ENCODE measurements at places on chromosomes 6 and 20.

DNA sequence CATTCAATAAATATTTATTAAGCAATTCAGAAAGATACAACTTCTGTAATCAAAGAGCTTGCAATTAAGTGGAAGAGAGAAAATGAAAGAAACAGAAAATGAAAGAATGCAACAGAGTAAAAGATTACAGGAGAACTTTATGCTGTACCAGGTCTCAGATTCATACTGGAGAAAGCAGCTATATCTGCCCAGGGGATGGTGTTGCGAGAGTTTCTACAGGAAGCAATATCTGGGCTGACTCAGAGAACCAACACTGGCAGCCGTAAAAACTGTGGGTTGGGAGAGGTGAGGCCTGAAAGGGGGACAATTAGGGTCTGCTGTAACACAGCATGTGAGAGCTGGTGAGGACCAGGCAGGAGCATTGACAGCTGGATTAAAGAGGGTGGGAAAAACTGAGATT, 256.7 kb upstream of the TCF21 start:
- no peak for DNase-seq

GRCh38 chr20:50478162-50478990, 31.8 kb upstream of the PTPN1 start:
- peak; percentile 61 for DNase-seq

GRCh38 chr6:16162003-16162402, 33.1 kb downstream of the MYLIP start:
- DNase-seq, result no peak

- no peak for DNase-seq
These were observed 45.0 kb upstream of the TRIM26 start for GRCh38 chr6:30258204-30258603.

DNA sequence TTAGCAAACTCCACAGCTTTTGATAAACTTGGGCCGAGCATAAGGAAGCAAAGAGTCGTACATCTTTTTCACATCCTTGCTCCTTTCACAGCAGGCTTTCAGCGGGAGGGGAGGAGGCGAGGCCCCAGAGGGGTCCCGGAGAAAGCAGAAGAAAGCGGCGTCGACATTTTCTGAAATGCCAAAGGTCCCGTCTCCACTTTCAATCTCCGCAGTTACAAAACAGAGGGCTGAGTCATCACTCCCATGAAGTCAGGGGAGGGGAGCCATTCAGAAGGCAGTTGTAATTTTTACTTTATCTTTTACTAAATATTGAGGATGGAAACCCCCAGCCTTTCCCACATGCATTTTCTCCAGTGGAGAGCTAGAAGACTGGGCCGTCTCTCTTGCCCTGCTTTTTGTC, 174.2 kb upstream of the THBS2 start:
- DNase-seq, result no peak

- DNase-seq, result no peak
These were observed 282.1 kb upstream of the PRDM1 start for GRCh38 chr6:105804000-105804399.

DNA sequence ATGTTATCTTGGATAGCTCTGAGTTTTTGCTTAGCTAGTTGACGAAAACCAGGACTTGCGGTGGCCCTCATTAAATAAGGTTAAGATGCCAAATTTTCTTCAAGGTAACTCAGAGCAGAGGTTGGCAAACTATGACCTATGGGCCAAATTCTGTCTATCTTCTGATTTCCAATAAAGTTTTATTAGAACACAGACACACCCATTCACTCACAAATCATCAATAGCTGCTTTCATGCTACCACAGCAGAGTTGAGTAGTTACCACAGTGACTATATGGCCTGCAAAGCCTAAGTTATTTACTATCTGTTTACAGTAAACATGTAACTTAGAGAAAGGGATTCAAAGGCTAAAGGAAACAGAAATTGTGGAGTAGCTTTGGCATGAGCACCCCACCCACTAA, 23.6 kb downstream of the DCDC2 start:
- no peak for DNase-seq

- no peak for DNase-seq
These were observed 37.7 kb downstream of the MAP3K4 start for GRCh38 chr6:161029195-161029809.

DNA sequence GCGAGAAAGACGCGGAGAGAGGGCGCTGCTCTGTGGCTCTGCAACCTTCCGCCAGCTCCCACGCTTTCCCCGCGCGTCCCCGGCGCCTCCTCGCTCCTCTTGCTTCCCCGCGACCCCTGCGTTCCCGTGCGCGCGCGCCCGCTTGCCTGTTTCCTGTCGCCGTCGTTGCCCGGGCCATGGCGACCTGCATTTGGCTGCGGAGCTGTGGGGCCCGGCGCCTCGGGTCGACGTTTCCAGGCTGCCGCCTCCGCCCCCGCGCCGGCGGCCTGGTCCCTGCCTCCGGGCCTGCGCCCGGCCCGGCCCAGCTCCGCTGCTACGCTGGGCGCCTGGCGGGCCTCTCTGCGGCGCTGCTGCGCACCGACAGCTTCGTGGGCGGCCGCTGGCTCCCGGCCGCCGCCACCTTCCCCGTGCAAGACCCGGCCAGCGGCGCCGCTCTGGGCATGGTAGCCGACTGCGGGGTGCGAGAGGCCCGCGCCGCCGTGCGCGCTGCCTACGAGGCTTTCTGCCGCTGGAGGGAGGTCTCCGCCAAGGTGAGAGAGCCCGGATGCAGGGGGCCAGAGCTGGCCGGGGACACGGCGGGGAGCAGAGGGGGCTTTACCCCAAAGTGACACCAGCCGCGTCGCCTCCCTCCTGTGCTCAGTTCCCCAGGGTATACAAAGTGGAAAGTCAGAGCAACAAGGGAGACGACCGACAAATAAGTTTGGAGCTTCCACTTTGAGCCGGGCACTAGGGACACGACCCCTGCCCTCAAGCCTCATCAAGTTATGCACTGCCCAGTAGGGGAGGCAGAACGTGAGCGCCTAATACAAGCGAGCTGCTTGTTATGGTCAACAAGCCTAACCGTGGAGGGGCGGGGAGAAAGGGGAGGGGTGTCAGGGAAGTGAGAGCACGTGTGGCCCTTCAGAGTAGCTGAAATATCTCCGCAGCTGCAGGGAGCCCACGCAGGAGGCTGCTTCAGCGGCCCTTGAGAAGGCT, at the start of gene ALDH5A1:
Gene ALDH5A1, plus strand, starts transcription at position 149 of the 975 bp plus-strand sequence. Its CDS starts 28 bp downstream, at position 177.
- DNase-seq, result peak; percentile 57

DNA sequence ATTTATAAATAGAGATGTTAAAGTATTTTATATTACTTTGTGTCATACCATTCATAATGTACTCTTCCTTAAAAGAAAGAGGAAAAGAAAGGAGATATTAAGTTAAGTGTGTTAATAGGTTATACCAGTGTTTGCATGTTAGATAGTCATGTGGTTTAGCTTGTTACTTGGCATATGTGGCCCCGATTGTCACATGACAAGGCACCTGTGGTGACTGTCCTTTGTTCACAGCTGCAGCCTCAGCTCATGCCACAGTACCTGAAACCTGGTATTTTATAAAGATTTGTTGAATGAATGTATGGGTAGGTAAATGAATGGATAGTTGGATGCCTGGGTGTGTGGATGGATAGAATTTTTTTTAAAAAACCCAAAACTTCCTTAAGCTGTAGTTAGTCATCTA, 306.1 kb upstream of the FLRT3 start:
- DNase-seq, result no peak

DNA sequence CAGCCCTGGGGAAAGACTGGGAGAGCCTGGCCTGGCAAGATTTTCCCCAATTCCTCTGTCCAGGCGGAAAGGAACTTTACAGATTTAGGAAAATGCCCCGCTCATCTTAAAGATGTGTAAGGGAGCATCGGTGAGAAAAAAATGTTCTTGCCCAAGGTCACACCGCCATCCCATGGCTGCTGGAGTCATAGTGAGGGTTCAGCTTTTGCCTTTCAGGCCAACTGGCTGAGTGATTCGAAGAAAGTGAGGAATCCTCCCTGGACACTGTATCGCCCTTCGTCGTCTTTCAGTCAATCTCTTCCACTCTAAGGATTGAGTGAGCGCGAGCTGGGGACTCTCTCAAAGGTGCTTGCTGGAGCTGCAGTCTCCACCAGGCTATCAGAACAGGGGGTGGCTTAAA, 1.4 kb downstream of the WFDC2 start:
- DNase-seq, result no peak

DNA sequence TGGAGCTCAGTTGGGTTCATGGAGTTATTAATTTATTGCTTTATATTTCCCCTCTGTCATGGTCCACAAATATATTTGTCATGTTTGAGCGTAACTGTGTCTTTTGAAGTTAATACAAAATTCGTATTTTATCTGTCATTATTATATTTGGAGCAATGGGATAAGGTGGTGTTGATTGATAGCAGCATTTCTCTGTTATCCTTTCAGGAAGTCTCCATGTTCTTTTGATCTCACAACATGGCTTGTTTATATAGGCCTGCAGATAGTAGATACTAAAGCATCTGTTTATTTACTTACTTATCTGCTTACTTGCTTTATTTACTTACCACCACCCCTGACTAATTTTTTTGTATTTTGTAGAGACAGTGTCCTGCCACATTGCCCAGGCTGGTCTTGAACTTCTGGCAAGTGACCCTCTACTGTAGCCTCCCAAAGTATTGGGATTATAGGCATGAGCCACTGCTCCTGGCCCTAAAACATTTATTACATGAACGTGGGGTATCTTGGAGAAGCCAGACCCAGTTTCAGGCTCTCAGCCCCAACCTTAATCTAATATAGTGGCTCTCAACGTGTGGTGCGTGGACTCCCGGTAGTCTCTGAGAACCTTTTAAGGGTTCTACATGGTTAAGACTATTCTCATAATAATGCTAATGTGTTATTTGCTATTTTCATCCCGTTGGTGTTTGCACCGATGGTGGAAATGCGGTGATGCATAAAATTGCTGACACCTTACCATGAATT, 104.2 kb downstream of the NCOA3 start:
- DNase-seq, result no peak

GRCh38 chr6:112065426-112065986, 11.6 kb downstream of the CCN6 start:
- DNase-seq, result no peak

DNA sequence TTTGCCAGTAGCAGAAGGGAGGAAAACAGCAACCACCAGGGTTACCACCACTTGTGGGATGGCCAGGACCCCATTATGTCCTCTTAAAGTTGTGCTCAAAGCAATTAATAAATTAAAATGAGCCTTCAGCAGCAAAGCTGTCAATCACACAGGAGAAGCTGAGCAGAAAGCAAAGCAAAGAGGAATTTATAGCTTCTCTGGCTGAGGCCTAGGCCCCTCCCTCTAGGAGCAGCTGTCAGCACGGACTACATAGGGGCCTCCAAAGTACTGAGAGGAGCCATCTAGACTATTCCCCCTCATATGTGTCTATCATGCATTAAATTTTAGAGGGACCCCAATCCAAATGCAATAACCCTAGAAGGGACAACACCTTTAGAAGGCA, 6.4 kb downstream of the CCND3 start:
- DNase-seq, result no peak

DNA sequence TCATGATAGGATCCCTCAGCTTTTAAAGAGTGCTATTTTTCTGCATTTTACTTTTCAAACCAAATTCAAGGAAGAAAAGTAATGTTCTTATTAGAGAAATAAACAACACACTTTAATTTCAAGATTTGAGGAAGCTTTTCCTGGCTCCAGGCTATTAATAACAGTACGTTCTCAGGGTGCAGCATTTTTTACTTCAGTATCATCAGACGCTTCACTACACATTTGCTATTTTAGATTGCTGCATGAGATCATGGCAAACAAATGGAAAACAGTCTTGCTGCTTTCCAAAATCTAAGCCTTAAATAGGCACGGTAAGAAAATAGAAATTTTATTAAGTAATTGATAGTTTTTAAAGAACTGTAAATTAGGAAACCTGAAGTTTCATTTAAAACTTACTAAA, 253.6 kb upstream of the EXOC2 start:
- no peak for DNase-seq

- no peak for DNase-seq
These were observed 70.0 kb upstream of the TBXT start for GRCh38 chr6:166237617-166238016.

DNA sequence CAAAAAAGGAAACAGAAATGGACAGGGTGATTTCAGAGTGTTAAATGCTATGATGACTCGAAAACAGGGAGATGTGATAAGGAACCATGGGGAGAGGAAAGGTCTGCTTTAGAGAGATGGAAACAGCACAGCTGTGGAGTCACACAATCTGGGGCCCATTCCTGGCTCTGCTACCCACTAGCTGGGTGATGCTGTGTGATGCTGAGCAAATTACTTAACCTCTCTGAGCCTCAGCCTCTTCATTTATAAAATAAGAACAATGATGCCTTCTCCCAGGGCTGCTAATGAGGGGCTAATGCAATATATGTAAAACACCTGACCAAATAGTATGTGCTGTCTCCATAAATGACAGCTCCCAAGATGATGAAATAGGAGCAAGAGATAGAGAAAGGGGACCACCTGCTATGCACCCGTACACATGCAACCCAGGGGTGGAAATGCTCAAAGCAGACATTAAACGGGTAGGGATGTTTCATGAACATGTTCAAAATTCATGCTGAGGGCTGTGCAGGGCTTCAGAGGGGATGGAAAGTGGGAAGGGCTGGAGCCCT, 27.7 kb downstream of the MDGA1 start:
- no peak for DNase-seq

- DNase-seq, result no peak
These were observed 95.3 kb downstream of the NFATC2 start for GRCh38 chr20:51447097-51447764.

DNA sequence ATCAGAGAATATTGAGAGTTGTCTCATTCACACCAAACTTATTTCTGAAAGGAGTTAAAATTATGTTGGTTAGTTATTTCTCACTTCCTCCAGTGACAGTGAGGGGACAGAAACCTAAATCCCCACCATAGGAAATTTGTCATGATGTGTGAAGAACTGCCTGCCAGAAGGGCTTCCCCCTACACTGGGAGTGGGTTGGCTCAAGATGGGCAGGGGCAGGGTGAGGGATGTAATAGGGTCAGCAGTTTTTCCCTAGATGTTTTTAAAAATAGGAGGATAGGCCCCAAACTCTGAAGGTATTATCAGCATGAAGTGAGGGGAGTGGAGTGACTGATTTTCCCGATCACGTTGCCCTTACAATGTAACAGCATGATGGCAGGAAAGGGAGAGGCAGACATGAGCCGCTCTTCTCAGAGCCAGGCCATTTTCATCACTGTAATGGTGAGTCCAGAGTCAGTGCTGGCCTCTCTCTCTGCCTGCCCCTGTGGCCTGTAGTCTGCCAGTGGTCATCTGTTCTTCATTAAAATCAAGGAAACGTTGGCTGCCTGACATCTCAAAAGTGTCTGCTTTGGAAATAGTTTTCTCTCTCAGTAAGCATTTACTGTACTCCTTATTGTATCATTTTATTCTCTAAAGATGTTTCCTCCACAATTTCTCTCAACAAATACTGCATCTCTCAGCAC, 59.8 kb upstream of the SYNJ2 start:
- DNase-seq, result no peak

DNA sequence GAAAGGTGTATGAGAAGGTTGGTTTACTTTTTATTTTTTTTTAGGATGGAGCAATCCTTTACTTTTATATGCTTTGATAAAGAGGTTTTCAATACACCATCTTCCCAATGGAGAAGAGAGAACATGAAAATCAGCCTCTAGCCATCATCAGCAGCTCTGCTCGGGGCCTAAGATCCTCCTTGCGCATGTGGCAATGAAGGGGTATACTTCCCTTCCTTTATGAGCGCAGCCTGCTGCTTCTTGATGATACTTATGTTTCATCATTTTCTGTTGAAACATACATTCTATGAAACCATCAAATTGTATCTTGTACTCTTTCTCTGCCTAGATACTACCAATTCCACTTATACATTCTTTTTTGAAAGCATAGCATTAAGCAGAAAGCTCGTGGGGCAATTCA, 74.5 kb downstream of the MAP7 start:
- DNase-seq, result no peak

Data from effector memory CD4-positive, alpha-beta T cell (primary cell).